ENCODE measurements at places on chromosomes 13 and 19. TPM values are rescaled to one million over a fixed set of nuclear protein-coding genes. Genes with fewer than 3 reads are reported as not detected.

The MRPL4 gene
- total RNA-seq, result 71.2 TPM

The CYP4F8 gene
- not detected for total RNA-seq

The KLK15 gene
- not detected for total RNA-seq

The CCL25 gene
- not detected for total RNA-seq

The RHPN2 gene
- 0.73 TPM for total RNA-seq

The ZNF763 gene
- 0.20 TPM for total RNA-seq

The PKN1 gene
- 126 TPM for total RNA-seq

The CAPN12 gene
- total RNA-seq, result not detected

The XRCC1 gene
- 16.2 TPM for total RNA-seq

The SGCG gene
- total RNA-seq, result not detected

The LYPD5 gene
- total RNA-seq, result not detected

The WDR87 gene
- total RNA-seq, result not detected

The ZNF556 gene
- not detected for total RNA-seq

The PRTN3 gene
- total RNA-seq, result not detected

The CDX2 gene
- total RNA-seq, result not detected

The BST2 gene
- 0.20 TPM for total RNA-seq

The NPAS1 gene
- total RNA-seq, result 0.39 TPM

The CD209 gene
- not detected for total RNA-seq

The FFAR1 gene
- total RNA-seq, result not detected

The ZNF99 gene
- total RNA-seq, result not detected

The OR7D2 gene
- total RNA-seq, result not detected

The RDH13 gene
- total RNA-seq, result 14.3 TPM

The RAB3D gene
- total RNA-seq, result 12.7 TPM

The ZNF578 gene
- total RNA-seq, result 2.2 TPM

The MRPL57 gene
- total RNA-seq, result 21.7 TPM

The RCBTB2 gene
- 5.1 TPM for total RNA-seq

Measured in subcutaneous preadipocyte (primary cell).